GM10248 (cell line): ENCODE measurements at places on chromosomes 1 and 21.

- no peak for DNase-seq
Observed at GRCh38 chr1:76418531-76418930, 344.0 kb downstream of the ST6GALNAC3 start.

DNA sequence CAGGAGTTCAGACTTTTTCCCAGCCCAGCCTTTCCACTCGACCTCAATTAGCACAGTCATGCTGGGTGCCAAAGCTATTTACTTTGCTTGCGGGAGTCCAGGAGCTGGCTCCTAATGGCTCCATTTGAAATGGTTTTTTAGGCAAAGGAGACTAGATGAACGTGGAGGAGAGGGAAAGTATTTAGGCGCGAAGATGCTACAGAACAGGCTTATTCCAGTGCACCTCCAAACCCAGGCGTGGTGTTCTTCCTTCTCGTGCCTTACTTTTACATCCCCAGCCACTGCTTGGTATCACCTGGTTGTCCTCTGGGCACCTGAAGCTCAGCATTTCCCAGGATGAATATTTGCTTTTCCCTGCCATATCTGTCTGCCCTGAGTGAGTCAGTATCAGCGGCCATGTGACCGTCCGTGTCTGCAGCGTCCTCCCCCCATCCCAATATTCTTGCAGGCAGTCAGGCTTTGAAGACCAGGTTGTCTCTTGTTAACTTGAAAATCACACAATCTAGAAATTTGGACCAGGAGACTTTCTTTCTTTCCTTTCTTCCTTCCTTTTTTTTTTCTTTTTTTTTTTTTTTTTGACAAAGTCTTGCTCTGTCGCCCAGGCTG lies 198.5 kb downstream of the DYRK1A start:
- no peak for DNase-seq

DNA sequence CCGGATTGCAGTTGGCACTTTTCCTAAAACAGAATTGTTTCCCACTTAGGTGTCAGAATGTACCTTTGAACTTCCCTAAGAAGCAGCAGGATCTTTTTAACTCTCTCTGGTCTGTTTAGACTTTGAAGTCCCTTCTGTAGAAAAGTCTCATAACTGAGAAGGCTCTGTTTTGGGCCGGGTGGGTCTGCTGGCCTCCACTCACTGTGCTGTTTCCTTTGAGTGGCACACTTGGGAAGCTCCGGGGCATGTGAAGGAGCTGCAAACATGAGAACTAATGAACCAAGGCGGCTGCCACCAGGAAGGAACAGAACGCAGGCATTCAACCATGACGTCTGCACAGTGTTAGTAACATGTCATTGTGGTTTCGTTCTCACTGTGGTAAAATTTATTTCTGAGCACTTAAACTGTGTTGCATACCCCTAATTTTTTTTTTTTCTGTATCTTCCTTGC lies 19.5 kb upstream of the NCMAP start:
- DNase-seq: peak; percentile 62

DNA sequence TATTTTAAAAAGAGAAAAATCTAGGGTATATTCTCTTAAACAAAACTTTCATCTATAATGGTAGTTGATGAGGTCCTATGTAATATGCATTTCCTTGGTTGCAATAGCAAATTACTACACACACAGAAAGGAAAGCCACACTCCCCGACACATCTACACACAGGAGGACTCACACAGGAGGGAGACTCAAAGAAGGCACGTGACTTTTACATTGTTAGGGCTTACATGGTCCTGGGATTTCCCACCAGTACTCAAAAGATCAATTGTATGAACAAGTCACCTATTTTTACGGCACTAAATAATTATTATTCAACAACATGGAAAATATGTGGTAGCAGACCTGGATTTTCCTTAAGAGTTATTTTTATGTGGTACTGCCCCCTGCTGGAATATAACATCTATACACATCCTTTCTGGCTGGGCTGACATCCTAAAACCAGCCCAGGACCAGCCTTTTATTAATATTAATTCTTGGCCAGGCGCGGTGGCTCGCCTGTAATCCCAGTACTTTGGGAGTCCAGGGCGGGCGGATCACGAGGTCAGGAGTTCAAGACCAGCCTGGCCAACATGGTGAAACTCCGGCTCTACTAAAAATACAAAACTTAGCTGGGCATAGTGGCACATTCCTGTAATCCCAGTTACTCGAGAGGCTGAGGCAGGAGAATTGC lies 33.9 kb upstream of the LGALS8 start:
- peak; percentile 64 for DNase-seq

DNA sequence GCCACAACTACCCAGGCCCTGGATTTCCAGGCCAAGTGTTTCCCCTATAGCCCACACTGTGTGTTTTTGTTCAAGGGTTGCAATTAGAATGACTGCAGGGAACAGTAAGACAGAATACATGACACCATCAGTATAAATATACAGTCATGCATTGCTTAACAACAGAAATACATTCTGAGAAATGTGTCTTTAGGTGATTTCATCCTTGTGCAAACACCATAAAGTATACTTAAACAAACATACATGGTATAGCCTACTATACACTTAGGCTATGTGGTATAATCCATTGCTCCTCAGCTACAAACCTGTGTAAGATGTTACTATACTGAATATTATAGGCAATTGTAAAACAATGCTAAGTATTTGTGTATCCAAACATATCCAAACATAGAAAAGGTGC lies 7.5 kb upstream of the SLC44A5 start:
- no peak for DNase-seq

GRCh38 chr1:232538224-232538942 lies 91.5 kb downstream of the SIPA1L2 start:
- DNase-seq: no peak

DNA sequence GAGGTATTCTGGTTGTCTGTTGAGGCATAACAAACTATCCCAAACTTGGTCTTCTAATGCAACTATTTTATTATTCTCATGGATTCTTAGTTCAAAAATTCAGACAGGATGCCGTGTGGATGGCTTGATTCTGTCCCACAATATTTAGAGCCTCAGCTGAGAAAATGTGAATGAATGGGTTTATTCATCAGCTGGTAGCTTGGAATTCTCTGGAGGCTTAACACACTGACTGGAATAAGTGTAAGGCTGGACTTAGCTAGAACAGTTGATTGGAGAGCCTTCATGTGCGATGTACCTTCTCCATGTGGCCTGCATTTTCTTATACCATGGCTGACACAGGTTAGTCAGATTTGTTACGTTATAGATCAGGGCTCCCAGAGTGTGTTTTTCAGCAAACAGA lies 30.8 kb downstream of the TNNI3K start:
- no peak for DNase-seq

DNA sequence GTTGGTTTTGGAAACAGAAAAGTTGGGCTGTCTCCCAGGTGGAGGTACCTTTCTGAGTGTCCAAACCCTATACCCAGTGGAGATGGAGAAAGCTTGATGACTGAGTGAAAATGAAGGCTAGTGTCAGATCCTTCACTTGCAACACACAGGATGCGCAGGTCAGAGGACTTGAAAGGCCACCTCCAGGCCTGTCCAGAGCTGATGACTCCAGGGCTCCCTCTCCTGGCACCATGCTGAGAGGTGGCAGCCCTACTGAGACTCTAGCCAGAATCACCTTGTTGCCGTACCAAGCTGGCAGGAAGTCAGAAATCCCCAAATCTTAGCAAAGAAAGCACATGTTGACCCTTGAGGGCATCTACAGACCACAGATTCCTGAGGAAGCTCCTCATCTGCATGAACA lies 16.4 kb downstream of the KNCN start:
- no peak for DNase-seq

GRCh38 chr1:81700728-81701470 lies 99.8 kb upstream of the ADGRL2 start:
- no peak for DNase-seq

DNA sequence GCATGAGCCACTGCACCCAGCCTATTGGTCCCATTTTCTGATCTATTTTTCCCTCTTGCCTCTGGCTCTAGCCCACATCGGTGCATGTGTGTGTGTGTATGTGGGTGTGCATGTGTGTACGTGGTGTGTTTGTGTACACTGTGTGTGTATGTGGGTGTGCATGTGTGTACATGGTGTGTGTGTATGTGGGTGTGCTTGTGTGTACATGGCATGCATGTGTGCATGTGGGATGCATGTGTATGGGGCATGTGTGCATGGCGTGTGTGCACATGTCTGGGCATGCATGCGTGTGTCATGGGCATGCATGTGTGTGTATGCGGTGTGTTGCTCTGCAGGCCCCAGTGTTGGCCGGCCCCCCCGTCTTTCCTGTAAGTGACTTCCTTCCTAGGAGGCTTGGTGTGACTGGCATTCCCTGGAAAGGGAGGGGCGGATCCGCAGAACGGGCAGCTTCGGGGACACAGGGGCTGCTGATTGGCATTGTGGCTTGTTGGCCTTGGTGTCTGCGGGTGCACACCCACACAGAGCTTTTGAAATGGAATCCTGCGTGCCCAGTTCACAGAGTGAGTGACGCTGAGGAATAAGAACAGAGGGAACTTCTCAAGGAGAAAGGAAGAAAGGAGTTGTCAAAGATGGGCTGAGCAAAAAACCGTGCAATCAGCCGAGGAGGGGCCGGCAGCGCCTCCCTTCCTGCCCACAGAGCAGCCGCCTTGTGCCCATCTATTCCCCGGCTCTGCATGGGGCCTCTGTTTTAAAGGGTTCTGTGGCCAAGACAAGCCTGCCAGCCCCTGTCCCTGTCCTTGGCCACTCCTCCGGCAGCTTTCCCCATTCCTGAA lies 8.0 kb downstream of the PDXK start:
- DNase-seq: no peak

DNA sequence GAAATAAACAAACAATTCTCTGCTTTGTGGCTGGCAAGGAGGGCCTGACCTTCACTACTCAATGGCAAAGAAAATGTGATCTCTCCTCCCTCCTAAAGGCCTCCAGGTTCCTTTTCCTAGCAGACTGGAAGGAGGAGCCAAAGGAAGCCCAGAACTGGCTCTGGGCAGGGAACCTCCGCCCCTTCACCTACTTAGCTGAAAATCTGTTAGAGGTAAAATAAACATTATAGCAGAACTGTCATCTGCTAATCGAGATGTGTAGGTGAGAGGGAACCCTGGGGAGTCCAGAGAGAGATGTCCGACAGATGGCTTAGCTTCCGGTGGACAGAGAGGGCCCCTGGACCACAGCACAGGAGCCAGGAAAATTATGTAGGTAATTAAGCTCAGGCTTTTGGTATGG lies 75.2 kb upstream of the KCNA3 start:
- no peak for DNase-seq

GRCh38 chr1:219333626-219334025 lies 159.9 kb downstream of the LYPLAL1 start:
- DNase-seq: no peak

- no peak for DNase-seq
Observed at GRCh38 chr1:189275796-189276195, 1201.9 kb downstream of the BRINP3 start.

DNA sequence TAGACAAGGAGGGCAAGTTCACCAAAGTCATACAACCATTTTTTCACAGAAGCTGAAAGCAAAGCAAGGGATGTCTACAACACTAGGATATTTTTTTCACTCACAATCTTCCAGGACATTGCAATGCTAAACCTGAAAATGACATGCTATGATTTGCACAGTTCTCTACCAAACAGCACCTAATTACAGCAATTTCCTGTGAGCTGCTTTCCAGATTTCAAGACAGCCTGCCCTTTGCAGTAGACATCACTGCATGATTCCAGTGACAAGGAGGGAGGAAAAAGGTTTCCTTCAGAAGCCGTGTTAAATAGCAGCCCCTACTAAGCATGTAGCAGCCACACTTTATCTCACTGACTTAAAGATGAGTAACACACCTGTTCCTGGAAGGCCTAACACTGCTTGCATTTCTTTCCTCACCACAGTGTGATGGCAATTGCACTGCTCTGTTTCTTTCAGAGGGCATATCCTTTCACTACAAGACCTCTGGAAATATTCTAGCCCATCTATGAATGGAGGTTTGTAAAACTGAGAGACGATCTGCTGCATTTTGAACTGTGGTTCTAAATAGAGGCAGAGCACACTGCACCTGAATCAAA lies 97.1 kb downstream of the DUSP10 start:
- no peak for DNase-seq

DNA sequence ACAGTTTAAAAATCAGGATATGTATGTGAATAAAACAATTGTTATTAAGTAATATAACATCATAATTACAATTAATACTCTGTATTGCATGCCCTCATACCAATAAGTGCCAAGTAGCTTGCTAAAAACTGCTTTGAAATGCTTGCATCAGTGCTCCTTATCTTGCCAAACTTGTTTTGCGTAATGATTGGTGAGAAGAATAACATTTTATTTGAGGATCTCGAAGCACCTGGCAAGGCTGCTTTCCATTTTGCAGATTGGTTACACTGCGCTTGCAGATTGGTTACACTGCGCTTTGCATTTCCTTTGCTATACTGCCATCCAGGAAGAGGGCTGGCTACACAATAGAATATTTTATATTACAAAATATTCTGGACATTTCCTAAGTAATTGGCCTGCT lies 1.7 kb upstream of the PBX1 start:
- DNase-seq: no peak

GRCh38 chr1:34404804-34405203 lies 228.1 kb downstream of the C1orf94 start:
- DNase-seq: no peak
